ENCODE measurements at places on chromosomes 7 and 10. TPM values are rescaled to one million over a fixed set of nuclear protein-coding genes. Genes with fewer than 3 reads are reported as not detected.

- DNase-seq = no peak
Observed at GRCh38 chr10:70673929-70674559, 1.7 kb downstream of the ADAMTS14 start.

Gene BET1
- total RNA-seq = 14.6 TPM

- DNase-seq = no peak
Observed at GRCh38 chr7:39617005-39617404, 6.4 kb upstream of the RALA start.

DNA sequence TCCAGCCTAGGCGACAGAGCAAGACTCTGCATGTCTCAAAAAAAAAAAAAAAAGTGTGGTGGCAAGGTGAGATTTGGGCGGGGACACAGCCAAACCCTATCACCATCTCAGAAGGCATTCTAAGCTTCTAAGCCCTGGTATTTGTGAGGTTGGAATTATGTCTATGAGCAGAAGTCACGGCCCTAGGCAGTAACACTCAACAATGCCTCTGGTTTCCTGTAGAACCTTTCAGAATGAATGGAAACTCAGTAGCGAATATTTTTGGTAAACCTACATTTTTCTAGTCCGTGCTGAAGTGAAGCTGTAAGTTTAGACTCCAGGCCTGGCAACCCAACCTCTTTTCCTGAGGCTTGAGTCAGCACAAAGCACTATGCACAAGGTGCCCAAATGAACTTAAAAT lies 88.3 kb downstream of the FAM107B start:
- DNase-seq = no peak

DNA sequence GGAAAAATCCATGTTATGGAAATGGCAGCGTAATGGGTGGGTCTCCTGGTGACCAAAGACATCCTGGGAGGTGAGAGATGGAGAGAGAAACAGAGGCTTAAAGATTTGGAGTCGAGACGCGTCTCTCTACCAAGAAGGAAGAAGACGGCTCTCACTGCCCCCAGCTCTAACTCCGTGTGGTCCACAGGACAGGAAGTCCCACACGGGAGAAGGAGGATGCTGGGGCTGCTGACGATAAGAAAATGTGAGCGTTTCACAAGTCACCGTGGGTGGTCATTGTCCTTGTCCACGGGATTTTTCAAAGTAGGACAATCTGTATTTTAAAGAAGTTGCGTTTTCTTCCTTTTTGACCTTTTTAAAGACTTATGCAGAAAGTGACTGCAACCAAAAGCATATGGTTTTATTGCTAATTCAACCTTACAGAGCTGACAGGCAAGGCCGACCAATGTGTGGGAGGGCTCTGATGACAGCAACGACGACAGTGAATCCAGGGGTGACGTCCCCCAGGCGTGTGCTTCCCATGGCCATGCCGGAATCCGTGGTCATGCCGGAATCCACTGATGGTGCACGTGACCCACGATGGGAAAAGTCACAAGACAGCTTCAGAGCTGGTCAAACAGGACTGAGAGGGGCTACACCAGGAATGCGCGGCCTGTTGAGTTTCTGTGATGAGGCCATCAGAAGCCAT lies 341.2 kb downstream of the PTPRN2 start:
- DNase-seq = no peak

GRCh38 chr7:98758157-98758556 lies 111.7 kb downstream of the TMEM130 start:
- no peak for DNase-seq

Gene HUS1
- total RNA-seq = 28.4 TPM

DNA sequence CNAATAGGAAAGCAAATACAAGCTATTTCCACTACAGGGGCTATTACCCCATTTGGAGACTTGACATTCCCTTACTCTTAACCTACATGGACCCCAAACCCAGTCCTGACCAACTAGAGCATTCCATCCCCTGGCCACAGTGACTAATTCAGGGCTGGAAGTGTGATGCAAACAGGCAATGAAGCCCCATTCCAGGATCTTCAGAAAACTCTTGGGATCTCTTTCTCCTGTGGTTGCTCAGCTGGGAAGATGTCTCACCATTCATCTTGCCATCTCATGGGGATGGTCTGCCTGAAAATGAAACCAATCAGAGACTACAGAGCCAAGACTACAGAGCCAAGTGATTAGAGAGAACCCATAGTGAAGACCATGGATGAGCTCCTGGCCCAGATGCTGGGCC lies 206.2 kb downstream of the ZNF365 start:
- no peak for DNase-seq

Gene LRCH4
- total RNA-seq = 27.3 TPM

Gene CADPS2
- total RNA-seq = 29.1 TPM

DNA sequence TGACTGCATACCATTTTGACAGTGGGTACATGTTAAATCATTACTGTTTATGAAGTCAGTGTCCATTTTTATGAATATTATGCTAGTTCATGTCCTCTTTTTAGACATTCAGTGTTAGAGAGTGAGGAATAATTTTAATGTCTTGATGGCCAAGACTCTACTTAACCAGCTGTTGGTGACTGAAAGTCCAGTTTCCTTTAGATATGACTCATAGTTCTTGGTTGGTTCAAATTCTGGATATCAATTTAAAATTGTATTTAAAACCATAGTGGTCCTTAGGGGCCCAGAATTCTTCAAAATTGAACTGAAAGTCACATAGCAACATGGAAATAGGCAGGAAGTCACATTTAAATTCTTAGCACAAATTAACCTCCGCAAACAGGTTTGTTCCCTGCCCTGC lies 196.5 kb upstream of the PRPS1L1 start:
- DNase-seq = no peak
